ENCODE measurements at places on chromosomes 4 and X.

DNA sequence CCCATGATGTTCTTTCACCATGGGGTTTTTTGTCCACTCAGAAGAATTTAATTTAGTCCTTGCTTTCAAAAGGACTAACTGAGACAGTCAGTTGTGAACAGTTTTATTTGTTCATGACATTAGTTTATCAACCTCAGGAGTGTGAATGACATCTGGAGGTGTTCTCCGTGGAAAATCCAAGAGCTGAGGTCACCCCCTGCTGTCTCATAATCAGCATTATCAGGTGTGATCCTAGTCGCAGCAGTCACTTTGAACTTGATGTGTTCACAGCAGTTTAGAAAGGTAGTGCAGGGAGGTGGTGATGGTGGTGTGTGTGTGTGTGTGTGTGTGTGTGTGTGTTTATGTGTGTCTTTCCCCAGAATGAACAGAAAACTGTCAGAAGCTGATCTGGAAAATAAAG, 1760.8 kb upstream of the PCDH10 start:
- no peak for DNase-seq

- DNase-seq: no peak
These were observed 373.6 kb downstream of the MID1IP1 start for GRCh38 chrX:39174772-39175417.

DNA sequence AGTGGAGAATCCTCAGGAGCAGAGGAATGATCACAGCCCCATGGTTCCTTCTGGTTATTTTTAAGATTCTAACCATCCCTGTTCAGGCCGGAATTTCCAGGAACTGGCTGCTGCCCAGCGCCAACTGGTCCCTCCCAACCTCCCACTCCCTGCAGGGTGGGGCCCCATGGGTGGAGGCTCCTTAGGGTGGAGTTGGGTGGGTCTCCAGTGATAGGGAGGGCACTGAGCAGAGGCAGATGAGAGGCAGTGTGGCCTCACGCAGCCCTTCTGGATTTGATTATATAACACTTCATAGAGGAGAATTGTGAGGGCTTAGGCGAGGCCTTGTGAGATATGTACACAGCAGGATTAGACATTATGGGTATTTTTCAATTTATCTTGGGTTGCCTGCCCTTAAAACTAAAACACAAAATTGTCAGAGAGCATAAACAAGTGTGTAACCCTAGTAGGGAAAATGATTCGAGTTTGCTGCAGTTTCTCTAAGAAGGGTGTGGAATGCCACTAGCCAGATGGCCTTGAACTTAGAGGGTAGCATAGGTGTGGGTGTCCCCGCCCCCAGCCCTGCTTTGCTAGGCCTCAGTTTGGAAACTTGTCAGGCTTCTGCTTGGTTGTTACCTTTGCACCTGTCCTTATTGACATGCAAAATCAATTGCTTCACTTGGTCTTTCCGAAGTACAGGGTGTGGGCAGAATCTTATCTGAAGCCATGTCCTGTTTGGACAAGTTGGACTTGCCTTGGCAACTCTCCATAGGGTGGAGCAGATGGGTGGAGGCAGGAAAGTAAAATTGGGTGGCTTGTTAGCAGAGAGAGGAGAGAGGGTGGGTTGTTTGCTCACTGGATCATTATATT, 9.4 kb downstream of the KLF3 start:
- no peak for DNase-seq

- no peak for DNase-seq
These were observed 239.9 kb downstream of the C4orf33 start for GRCh38 chr4:129335818-129336217.

DNA sequence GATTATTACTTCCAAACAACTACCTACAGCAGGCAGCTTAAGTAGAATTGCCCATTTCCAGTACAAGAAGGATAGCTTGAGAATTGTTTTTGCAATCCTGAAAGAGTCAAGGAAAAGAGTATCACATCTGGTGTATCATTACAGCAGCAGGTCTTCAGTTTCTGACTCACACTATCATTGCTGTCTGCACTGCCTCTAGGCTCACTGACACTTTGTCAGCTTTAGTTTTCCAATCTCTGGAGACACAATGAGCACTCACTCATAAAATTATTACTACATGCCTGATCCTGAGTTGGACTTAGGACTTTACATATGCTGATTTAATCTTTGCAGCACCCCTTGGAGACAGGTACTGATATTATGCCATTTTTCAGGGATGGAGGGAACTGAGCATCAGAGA, 244.6 kb upstream of the BOD1L1 start:
- no peak for DNase-seq

GRCh38 chr4:2068566-2068965, 9.4 kb downstream of the NAT8L start:
- no peak for DNase-seq
